ENCODE measurements at places on chromosomes 5 and 9. TPM values are rescaled to one million over a fixed set of nuclear protein-coding genes. Genes with fewer than 3 reads are reported as not detected.

GRCh38 chr9:121831869-121832268, 180.4 kb downstream of the DAB2IP start:
- H3K27ac ChIP-seq = no peak overlapping the region
- no peaks in the 10 kb centered on the region for H3K36me3 ChIP-seq
- DNase-seq = no peak

DNA sequence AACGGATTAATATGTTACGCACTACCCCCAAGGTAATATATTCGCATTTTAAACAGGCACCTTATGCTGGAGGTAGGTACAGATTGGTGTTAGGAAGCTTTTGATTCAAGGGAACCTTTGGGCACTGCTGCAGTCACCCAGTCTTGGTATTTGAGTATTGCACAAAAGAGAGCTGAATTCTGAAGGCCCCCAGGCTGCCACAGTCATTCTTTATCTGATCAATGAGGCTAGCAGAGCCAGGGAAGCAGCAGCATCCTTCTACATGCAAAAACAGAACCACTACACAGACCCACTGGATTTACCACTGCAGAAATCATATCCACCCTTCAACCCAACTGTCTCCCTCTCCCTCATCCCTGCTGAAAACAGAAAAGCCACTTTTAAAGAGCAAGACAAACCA, 121.2 kb upstream of the GRIN3A start:
- no peaks in the 10 kb centered on the region for H3K36me3 ChIP-seq
- no peaks in the 10 kb centered on the region for H3K4me1 ChIP-seq
- DNase-seq = no peak
- H3K27me3 ChIP-seq = no peaks in the 10 kb centered on the region

GRCh38 chr5:83563631-83564030, 92.1 kb downstream of the VCAN start:
- peaks cover 13% of the 10 kb centered on the region for H3K27me3 ChIP-seq
- H3K36me3 ChIP-seq = peaks cover 44% of the 10 kb centered on the region
- peak overlapping the region; percentile 86 for H3K27ac ChIP-seq
- DNase-seq = no peak
- no peak overlapping the region for H3K4me3 ChIP-seq

GRCh38 chr9:68515326-68516017, 25.2 kb downstream of the TMEM252 start:
- H3K27me3 ChIP-seq = peaks cover 3% of the 10 kb centered on the region
- no peaks in the 10 kb centered on the region for H3K36me3 ChIP-seq
- H3K4me1 ChIP-seq = no peaks in the 10 kb centered on the region
- no peak for DNase-seq
- H3K4me3 ChIP-seq = no peak overlapping the region

The TICAM2 gene
- total RNA-seq = 1.1 TPM
